ENCODE measurements at places on chromosomes 16 and 17.

GRCh38 chr16:58196898-58197313 is 1.0 kb downstream of the CSNK2A2 start:
- H3K27ac ChIP-seq = peak overlapping the region; percentile 15
- H3K36me3 ChIP-seq = peaks cover 33% of the 10 kb centered on the region
- peak overlapping the region; percentile 61 for H3K4me3 ChIP-seq
- no peaks in the 10 kb centered on the region for H3K27me3 ChIP-seq
- DNase-seq = no peak

- no peaks in the 10 kb centered on the region for H3K27me3 ChIP-seq
- no peaks in the 10 kb centered on the region for H3K4me1 ChIP-seq
- no peak overlapping the region for H3K27ac ChIP-seq
Observed at GRCh38 chr17:56754523-56755208, 79.1 kb downstream of the C17orf67 start.

DNA sequence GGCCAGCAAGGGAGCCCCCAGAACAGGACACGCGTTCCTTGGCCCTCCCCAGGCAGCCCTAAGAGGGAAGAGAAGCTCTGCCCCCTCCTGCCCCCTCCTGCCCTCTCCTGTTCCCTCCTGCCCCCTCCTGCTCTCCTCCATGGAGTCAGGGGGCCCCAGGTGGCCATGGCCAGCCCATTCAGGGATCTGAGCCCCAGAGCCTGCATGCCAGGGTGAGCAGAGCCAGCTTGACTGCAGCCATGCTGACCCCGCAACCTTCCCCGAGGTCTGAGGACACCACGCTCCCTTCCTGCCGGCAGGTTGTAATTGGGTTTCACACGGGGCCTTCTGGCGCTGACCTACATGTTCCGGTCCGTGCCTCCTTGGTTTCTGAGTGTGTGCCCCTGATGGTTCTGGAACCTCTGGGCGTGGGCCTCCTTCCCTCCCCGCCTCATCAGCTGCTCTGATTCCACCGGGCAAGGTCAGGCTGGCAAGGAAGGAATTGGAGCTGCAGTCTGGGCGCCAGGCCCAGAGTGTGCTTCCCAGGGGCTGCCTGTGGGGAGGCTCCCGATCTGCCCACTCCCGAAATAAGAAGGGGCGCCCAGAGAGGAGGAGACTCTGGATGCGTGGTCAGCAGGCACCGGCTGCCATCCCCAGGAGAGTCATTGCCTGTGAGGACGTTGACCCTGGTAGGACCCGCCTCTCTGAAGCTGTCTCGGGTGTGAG is 23.7 kb upstream of the NPTX1 start:
- H3K4me1 ChIP-seq = no peaks in the 10 kb centered on the region
- DNase-seq = no peak
- H3K36me3 ChIP-seq = no peaks in the 10 kb centered on the region
- H3K27me3 ChIP-seq = peaks cover 2% of the 10 kb centered on the region
- no peak overlapping the region for H3K27ac ChIP-seq

GRCh38 chr16:48235058-48235555 is 9.0 kb upstream of the LONP2 start:
- DNase-seq = no peak
- H3K27me3 ChIP-seq = no peaks in the 10 kb centered on the region

- H3K4me1 ChIP-seq = peaks cover 9% of the 10 kb centered on the region
- no peaks in the 10 kb centered on the region for H3K36me3 ChIP-seq
- H3K27me3 ChIP-seq = peaks cover 25% of the 10 kb centered on the region
- no peak for DNase-seq
- H3K27ac ChIP-seq = no peak overlapping the region
Observed at GRCh38 chr17:49963626-49964302, 5.2 kb upstream of the DLX4 start.

GRCh38 chr16:81444448-81445121 is at the start of gene CMIP:
CMIP (plus strand) TSS chr16:81444808.
- H3K27ac ChIP-seq = peak within 1 kb of the TSS; percentile 69
- peak within 1 kb of the TSS; percentile 58 for H3K4me3 ChIP-seq
- no peaks in the 10 kb centered on the region for H3K27me3 ChIP-seq
- H3K4me1 ChIP-seq = no peaks in the 10 kb centered on the region

DNA sequence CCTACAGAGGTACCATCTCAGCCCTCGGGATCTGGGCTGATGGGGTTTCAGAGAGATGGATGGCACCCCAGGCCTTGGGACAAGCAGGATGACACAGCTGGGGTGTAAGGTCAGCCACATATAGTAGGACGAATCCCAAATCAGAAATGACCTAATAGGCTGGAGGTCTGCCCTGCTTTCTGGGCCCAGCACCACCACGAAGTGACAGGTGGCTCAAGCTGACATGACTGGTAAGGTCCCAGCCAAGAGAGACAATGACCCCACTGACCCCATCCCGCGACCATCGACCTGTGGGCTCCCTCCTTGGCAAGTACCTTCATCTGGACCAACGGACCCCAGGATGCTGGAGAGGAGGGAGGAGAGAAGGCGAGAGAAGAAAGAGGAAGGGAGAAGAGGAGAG is 15.6 kb downstream of the CAMKK1 start:
- no peak overlapping the region for H3K4me3 ChIP-seq
- H3K36me3 ChIP-seq = peaks cover 5% of the 10 kb centered on the region
- no peak overlapping the region for H3K27ac ChIP-seq
- no peaks in the 10 kb centered on the region for H3K4me1 ChIP-seq
- no peak for DNase-seq
- no peaks in the 10 kb centered on the region for H3K27me3 ChIP-seq

- no peaks in the 10 kb centered on the region for H3K27me3 ChIP-seq
- H3K4me3 ChIP-seq = peak overlapping the region; percentile 66
- peaks cover 52% of the 10 kb centered on the region for H3K4me1 ChIP-seq
- H3K27ac ChIP-seq = peak overlapping the region; percentile 84
Observed at GRCh38 chr17:38453951-38454421, 25.7 kb downstream of the ARHGAP23 start.

DNA sequence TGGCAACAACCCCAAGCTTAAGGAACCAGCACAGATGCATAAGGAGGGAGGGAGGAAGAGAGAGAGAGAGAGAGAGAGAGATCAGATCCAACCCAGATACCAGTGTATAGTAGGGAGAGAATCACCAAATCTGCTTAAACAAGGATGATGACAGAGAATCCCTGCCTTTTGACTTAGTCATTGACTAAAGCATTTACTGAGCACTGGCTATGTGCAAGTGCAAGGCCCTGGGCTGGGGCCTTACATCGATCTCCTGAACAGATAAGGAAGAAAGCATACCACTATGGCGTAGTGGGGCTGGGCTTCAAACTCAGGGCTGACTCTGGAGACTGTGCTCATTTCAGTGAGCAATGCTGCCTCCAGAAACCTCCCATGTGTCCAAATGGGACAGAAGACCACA is 15.8 kb downstream of the TSNAXIP1 start:
- H3K27ac ChIP-seq = no peak overlapping the region
- no peaks in the 10 kb centered on the region for H3K4me1 ChIP-seq
- no peaks in the 10 kb centered on the region for H3K27me3 ChIP-seq
- DNase-seq = no peak
- no peak overlapping the region for H3K4me3 ChIP-seq
- H3K36me3 ChIP-seq = peaks cover 5% of the 10 kb centered on the region

DNA sequence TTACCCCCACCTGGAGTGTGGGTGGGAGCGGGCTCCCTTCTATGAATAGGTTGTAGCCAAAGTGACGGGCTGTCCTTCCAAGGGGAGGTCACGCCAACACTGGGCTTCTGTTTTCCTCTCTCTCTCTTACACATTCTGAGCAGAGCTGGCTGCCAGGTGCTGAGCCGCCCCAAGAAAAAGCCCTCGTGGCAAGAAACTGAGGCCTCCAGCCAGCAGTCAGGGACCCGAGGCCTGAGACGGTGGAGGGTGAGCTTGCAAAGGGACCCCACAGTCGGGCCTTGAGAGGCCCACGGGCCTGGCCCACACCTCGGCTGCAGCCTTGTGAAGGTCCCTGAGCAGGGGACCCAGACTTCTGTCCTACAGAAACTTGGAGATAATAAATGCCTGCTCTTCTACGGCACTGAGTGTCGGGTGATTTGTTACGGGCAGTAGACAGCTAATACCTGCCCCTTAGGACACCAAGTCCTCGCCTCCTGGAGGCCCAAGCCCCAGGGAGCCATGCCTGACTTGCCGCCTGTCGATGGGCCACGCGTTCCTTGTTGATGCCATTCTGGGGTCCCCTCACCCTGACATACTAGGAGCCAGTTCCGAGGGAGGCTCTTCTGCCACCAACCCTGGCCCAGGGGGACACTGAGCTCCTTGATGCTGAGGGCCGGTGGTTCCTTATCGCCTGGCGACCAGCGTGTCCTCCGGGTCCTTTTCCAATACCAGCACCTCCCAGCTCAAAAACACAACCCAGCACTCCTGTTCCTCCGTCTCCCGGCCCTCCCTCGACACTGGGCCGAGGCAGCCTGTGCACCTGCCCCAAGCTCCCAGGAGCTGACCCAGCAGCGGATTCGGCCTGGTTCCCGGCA is 26.1 kb downstream of the SLC25A10 start:
- no peak overlapping the region for H3K27ac ChIP-seq
- no peaks in the 10 kb centered on the region for H3K27me3 ChIP-seq
- H3K4me3 ChIP-seq = no peak overlapping the region
- DNase-seq = no peak

DNA sequence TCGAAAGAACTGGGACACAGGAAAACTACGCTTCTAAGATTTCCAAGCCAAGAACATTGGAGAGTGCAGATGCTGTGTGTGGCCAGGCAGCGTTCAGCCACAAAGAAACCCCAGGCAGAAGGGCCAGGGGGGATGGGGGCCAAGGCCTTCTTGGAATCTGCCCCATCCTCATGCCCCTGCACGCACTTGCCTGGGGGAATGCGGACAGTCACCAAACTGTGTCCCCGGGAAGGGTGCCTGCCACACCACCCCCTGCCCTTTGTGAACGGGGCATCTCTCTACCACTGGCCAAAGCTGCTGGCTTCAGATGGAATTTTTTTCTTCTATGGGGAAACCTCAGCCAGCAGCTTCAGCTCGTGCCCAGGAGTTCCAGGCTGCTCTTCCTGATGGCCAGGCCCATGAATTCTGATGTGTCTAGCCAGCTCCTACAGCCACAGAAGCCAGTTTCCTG is 32.0 kb upstream of the DNAH17 start:
- DNase-seq = no peak
- peak overlapping the region; percentile 46 for H3K27ac ChIP-seq
- H3K36me3 ChIP-seq = no peaks in the 10 kb centered on the region
- H3K27me3 ChIP-seq = no peaks in the 10 kb centered on the region
- peaks cover 15% of the 10 kb centered on the region for H3K4me1 ChIP-seq
- H3K4me3 ChIP-seq = no peak overlapping the region

GRCh38 chr17:10875984-10876555 is 38.2 kb upstream of the PIRT start:
- H3K36me3 ChIP-seq = no peaks in the 10 kb centered on the region
- no peaks in the 10 kb centered on the region for H3K27me3 ChIP-seq
- H3K4me3 ChIP-seq = no peak overlapping the region
- H3K27ac ChIP-seq = no peak overlapping the region
- no peaks in the 10 kb centered on the region for H3K4me1 ChIP-seq
- no peak for DNase-seq

DNA sequence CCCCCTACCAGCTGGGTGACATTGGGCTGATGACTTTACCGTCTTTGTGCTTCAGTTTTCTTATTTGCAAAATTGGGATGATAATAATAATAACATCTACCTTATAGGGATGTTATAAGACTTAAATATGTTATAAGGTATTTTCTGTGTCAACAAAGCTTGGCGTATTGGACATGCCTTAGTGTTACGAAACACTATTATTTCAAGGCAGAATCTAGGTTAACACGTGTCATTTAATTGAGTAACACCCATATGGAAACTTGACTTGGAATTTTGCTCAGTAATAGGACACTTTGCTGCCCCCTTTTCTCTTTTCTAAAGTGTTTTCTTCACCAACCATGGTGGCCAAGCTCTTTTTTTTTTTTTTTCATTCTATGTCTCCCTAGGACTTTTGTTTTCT is 294.2 kb upstream of the SALL1 start:
- H3K27me3 ChIP-seq = no peaks in the 10 kb centered on the region
- H3K4me3 ChIP-seq = no peak overlapping the region
- no peaks in the 10 kb centered on the region for H3K36me3 ChIP-seq
- DNase-seq = no peak

- no peaks in the 10 kb centered on the region for H3K27me3 ChIP-seq
- DNase-seq = no peak
- H3K36me3 ChIP-seq = no peaks in the 10 kb centered on the region
- no peak overlapping the region for H3K27ac ChIP-seq
Observed at GRCh38 chr17:66351033-66351432, 48.6 kb downstream of the PRKCA start.

GRCh38 chr16:10805334-10805733 is 13.3 kb downstream of the TVP23A start:
- no peak overlapping the region for H3K27ac ChIP-seq
- H3K36me3 ChIP-seq = no peaks in the 10 kb centered on the region
- no peaks in the 10 kb centered on the region for H3K4me1 ChIP-seq

DNA sequence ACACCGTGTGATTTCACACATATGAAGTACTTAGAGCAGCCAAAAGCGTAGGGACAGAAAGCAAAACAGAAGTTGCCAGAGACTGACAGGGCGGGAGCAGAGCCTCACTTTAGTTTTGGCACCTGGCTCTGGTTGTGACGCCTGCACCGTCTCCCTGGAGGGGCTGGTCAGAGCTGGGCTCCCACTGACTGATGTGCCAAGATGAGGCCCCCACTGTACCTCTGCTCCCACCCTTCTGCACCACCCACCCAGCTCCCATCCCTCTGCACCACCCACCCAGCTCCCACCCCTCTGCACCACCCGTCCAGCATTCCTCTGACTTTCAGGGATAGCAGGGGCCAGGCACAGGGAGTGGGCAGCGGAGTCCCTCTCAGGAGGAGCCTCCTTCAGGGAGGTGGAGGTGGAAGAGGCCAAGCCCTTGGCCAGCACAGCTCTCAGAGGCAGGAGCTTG is 3.2 kb upstream of the PRSS21 start:
- DNase-seq = no peak
- H3K4me1 ChIP-seq = peaks cover 5% of the 10 kb centered on the region
- no peaks in the 10 kb centered on the region for H3K27me3 ChIP-seq

Data from ascending aorta (tissue), 2 donors.